ENCODE measurements at places on chromosomes 3 and 15.

- DNase-seq: no peak
Measured at GRCh38 chr15:31025996-31026395, 34.6 kb upstream of the MTMR10 start.

DNA sequence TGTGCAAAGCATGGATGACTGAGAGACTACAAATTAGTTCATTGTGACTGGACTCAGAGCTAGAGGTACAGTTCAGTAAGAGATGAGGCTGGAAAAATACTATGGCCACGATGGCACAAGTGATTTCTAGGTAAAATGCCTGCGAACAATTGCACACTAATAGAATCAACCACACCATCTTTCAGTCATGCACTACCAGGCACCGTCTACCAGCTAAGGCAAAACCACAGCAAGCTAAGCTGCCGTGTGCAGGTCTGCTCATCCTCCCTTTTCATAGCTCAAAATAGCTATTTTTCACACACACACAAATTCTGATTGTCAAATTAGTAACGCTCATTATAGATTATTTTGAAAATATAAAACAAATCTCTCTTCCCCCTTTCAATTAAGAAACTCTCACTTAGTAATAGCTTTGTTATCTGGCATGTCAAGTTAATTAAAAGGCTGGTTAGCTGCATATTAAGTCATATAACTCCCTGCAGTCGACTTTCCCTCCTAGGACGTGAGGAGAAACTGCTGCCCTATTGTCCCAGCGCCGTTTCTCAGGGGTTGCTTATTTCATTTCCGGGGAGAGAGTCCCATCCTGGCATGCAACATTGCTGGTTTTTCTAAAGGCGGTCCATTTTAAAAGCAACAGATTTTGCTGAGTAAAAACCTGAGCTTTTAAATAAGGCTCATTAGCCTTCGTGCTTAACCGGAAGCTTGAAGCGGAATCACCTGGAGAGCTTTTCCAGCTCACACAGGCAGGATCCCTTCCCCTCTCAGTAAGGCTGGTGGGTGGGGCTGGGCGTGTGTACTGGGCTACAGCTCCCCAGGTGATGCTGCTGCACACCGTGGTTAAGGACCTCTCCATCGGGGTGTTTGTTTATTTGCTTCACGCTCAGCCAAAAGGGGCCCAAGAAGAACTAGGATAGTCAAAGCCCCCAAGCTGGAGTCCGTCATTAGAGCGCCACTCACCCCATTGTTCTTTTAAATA lies 16.9 kb upstream of the MEX3B start:
- DNase-seq: no peak

- DNase-seq: no peak
Measured at GRCh38 chr3:165544432-165544831, 292.8 kb downstream of the BCHE start.

GRCh38 chr3:137992592-137992991 lies 17.4 kb upstream of the CLDN18 start:
- DNase-seq: no peak

DNA sequence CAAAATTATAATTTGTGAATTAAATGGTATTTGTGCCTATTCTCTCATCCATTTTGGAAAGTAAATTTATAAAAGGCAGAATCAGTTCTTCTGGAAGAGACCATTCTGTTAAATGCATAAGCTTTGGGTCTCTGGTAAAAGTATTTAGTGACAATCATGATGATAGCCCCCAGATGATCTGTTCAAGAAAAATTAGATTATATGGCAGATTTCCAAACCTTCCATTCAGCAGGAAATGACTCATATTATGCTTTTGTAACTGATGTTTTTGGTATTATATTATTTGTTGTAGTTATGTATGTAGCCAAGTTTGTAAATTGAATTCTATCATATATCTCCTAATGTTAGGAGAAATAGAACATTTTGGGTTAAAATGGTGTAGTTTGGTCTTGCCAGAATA lies 340.8 kb upstream of the DPH6 start:
- no peak for DNase-seq

- DNase-seq: no peak
Measured at GRCh38 chr3:80750637-80751036, 982.8 kb upstream of the ROBO1 start.

DNA sequence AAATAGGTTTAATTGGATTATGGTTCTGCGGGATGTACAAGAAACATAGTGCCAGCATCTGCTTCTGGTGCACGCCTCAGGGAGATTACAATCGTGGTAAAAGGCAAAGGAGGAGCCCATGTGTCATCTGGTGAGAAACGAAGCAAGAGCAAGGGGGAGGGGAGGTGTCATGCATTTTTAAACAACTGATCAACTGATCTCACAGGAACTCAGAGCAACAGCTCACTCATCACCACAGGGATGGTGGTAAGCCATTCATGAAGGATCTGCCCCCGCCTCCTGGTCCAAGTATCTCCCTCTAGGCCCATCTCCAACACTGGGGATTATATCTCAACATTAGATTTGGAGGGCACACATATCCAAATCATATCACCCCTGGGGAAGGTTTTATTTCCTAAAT lies 42.1 kb upstream of the FGF7 start:
- DNase-seq: no peak

- no peak for DNase-seq
Measured at GRCh38 chr3:56323986-56324420, 144.3 kb downstream of the ERC2 start.

DNA sequence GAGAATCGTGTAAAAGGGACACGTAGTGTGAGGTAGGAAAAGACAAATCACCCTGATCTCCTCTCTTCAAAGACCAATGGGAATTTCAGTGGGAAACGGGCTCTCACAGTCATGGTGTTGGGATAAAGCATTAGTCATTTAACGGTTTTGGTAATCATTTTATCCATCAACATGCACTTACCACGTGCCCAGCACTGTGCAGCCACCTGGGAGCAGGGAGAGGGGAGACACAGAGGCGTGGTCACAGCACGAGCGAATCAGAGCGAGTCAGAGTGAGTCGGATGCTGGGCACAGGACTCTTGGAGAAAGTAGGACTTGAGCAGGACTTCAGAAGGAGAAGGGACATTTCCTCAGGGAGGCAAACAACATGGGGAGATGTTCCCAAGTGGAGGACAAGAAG lies 130.8 kb downstream of the MINAR1 start:
- DNase-seq: no peak

DNA sequence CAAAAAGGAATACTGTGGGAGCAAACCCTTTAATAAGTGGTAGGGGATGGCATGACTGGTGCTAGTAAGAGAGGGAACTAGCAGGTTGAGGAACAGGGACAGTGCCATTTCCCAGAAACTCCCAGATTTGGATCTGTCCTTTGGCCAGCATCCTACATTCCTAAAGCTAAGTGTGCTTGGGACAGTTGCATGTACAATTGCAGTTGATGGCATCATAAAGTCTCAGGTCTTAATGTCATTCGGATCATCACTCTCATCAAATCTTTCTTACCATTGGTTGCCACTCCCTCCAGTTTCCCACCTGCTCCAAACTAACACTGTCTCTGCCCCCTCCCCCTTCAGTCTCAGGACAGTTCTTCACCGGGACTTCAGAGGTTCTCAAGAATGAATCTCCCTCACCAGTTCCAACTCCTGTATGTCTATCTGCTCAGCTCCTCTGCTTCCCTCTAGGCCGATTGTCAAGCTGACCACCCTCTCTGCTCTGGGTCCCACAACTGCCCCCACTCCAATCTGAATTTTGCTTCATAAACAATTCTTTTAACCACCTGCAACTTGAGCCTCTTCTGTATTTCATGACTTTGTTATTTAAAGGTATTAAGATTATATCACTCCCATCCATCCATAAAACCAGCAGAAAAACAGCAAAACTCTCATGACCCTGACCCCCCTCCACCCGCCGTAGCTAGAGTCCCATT lies 260.8 kb downstream of the CGGBP1 start:
- no peak for DNase-seq

DNA sequence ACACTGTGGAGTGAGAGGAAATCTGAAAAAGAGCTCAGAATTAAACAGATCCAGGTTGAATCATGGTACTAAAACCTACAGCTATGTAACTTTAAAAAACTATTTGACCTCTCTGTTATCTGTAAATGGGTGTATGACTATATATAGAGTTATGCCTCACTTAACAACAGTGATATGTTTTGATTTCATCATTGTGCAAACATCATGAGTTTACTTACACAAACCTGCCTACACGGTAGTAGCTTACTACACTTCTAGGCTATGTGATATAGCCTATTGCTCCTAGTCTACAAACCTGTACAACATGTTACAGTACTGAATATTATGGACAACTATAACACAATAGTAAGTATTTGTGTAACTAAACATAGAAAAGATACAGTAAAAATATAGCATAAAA lies 191.6 kb upstream of the MEIS2 start:
- DNase-seq: no peak

GRCh38 chr3:196662033-196662432 lies 22.5 kb downstream of the NRROS start:
- no peak for DNase-seq

DNA sequence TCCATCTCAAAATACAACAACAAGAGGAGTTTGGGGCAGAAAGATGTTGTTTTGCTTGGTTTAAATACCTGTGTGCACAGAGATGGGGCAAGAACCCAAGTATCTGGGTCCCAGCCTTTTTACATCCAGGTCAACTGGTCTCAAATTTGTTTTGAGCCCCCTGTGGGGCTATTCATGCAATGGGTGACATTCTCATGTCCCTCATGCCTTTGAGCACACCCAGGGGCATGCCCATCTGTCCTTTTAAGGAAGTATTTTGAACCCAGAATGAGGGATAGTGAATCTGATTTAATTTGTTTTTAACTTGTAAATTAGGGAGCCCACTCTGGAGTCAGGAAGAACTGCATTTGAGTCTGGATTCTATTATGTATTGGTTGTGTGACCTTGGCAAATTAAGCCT lies 14.8 kb downstream of the ABCF3 start:
- DNase-seq: no peak

GRCh38 chr15:58330741-58331559 lies 100.8 kb upstream of the LIPC start:
- DNase-seq: no peak

DNA sequence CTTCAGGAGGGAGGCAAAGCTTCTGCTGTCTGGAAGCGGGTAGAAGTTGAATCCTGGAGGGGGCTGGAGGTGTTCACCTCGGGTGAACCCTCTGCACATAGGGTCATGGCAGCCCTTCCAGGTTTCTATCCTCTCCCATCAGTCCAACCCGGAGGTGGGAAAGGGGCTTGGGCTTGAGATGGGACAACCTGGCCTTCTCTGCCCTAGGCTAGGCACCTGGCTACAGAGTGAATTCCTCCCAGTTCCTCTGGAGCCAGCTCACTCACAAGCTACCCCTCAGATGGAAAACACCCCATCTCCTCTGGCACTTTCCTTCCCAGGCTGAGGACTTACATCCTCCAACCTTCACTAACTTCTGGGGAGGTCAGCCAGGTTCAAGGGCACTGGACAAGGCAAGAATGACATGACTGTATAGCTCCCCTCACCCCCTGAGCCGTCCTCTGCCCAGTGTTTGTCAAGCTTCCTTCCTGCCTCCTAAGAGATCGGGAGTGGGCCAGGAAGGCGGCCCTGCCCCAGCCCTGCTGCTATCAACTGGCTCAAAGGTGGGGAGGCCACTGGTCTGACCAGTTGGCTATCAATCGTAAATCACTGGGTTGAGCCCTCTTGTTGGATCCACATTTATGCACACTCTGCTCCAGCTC lies 45.8 kb downstream of the KLF15 start:
- no peak for DNase-seq

DNA sequence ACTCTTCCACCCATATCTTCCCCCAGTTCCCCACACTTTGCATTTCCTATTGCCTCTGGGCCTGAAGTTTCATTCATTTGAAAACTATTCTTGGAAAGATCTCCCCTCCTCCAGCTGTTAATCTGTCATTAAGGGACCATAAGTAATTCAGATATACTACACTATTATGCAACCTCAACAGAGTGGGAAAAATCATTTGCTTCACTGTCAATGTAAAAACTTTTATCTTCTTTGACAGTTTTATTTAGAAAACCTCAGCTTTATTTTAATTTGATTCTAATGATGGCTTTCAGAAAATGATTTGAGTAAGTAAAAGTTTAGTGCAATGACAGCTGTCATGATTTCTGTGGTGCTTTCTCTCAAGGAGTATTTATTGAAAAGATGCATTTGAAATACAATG lies 435.3 kb upstream of the KCNMB2 start:
- no peak for DNase-seq

GRCh38 chr3:196341137-196341536 lies 2.9 kb upstream of the TM4SF19 start:
- DNase-seq: no peak

DNA sequence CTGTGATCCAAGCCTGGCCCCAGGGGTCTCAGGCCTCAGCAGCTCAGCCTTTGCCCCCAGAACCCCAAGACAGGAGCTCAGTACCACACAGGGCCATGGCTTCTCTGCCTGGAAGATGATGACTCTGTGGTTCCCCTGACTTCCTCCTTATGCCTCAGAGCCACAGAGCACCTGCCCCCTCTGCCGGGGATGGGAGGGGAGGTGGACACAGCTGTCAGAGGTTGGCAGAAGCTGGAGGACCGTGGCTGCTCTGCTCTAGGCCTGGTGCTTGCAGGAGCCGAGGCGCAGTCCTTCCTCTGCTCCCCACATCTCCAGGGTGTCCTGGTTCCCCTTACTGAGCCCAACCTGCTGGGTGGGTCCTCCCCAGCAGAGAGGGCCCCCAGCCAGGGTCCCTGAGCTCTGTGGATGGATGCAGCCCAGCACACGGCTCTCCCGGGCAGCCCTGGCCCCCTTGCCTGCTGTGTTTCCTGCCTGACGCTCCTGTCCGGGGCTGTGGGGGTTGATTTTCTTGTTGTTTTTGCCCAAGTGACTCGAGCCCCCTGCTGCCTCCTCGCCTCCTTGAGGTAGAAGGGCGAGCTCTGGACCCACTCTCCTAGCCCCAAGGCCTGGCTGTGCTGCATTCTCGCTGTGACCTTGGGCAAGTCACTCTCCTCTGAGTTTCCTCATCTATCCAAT lies 36.6 kb downstream of the PSTPIP1 start:
- DNase-seq: no peak

GRCh38 chr3:195540511-195540910 lies 2.6 kb downstream of the PPP1R2 start:
- no peak for DNase-seq

GRCh38 chr3:35894735-35895134 lies 255.4 kb downstream of the ARPP21 start:
- no peak for DNase-seq

DNA sequence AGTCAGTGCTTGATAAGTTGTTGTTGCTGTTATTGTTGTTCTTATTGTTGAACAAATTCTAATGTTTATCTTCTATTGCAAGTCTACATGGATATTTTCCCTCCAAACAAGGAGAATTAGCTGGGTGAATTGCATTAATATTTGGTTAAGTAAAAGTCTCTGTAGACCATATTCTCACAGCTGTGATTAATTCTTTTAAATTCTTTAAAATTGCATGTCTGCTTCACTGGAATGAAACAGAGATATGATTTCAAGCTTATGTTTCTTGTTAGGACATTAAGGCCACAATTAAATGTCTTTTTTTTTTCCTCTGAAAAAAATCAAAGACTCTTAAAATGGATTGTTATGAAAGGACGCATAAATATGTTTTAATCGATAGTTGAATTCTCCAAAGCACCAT lies 153.4 kb downstream of the EBLN2 start:
- no peak for DNase-seq

DNA sequence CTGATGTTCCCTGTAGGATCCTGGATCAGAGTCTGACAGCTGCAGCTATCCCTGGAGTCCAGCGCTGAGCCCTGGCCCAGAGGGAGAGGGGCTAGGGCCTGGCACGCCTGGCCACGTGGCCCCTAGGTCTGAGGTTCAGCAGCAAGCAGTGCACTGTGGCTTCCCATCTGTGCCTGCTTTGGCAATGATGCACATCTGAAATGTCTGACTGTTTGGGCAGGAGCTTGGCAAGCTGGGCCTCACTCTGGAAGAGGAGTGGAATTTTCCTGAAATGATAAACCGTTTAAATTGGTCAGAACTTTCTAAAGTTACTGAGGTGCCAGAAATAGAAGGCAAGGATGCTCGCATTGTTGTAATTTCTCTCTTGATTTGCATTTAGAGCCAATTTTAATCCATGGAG lies 48.8 kb upstream of the MRPS22 start:
- no peak for DNase-seq

Measured in NCI-H1105 (cell line).